NCI-H524 (cell line): ENCODE measurements at places on chromosomes 5 and 9.

- no peak for DNase-seq
Observed at GRCh38 chr5:43833961-43834360, 231.0 kb downstream of the NNT start.

GRCh38 chr5:42887097-42887496 lies 75.4 kb upstream of the SELENOP start:
- no peak for DNase-seq

- peak; percentile 49 for DNase-seq
Observed at GRCh38 chr5:172875505-172876279, 41.6 kb downstream of the ERGIC1 start.

- no peak for DNase-seq
Observed at GRCh38 chr5:140267559-140268018, 35.3 kb downstream of the PFDN1 start.

DNA sequence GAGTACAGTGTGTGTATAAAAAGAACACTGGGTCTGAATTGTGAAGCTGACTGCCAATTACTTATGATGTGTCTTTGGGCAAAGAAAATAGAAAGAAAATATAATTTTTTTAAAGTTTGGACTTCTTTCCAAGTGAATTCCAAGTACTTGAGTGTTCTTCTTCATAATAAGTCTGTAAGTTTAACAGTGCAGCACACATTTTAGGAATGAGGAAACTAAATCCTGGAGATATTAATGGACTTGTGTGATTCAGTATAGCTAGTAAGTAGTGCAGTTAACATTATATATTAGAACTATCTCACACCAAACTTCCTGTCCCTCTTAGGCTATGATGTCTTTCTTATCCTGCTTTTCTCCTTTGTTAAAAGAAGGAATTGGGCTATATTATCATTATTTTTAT lies 1953.8 kb downstream of the MAT2B start:
- no peak for DNase-seq

DNA sequence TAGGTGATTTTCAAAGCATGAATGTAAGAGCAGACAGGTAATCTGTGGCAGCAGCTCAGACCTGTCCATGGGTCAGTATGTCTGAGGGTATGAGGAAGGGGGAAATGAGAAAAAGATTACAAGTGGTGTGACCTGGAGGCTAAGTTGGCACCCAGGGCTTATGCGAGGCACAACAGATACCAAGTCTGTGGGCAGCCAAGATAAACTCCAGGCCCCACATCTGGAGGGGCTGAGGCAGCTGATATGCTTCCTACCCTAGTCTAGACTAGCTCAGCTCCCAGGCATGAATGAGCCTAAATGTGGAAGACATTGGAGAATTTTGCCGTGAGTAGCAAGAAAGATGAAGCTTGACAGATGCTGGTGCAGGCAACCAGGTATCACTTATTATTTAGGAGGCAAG lies 151.7 kb downstream of the PIK3R1 start:
- no peak for DNase-seq

DNA sequence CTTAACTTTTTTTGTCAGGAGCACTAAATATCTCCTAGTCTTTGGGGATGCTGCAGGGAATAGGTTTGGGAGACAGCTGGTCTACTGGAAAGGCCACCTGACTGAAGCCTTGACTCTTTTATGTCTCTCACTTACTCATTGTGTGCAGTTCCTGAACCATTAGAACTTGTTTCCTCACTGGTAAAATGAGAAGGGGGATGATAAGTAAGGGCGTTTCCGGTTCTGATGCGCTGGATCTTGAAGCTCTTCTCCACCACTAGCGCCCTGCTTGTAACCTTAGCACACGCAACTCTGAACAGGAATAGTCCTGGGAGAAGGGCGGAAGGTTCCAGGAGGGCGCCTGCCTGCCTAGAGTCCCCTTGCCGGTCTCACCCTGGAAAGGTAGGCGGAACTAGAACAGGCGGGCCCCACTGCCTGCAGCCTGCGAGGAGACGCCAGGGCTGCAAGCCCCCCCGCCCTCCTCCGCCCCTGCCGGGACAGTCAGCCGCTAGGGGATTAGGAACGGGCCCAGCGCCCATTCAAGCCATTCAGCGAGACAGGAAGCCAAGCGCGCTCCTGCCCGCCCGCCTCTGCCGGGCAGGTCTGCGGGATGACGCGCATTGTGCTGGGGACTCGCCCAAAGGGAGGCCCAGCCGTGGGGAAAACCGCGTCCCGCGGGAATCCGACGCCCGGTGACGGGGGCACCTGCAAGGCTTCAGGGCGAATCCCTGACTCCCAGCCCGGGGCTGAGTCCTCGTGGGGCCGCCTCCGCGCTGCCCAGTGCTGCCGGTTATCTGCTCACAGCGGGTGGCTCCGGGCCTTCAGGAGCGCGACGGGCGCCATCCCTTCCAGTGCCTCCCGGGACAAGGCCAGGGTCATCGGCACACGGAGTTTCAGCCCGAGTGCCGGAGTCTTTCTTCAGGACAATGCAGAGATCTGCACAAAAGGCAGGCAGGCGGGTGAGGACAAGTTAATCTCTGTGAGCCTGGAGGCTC lies 44.0 kb upstream of the XPA start:
- DNase-seq: peak; percentile 82

- peak; percentile 26 for DNase-seq
Observed at GRCh38 chr5:56601641-56602071, 213.7 kb upstream of the MAP3K1 start.

DNA sequence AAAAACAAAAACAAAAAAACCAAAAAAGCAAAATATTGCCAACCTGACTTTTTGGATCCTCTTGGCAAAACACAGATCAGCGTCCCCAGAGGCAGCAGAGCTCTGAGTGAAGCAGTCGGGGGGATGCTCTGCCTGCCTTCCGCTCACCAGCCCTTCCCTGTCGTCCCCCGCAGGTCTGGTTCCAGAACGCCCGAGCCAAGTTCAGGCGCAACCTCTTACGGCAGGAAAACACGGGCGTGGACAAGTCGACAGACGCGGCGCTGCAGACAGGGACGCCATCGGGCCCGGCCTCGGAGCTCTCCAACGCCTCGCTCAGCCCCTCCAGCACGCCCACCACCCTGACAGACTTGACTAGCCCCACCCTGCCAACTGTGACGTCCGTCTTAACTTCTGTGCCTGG lies 20.7 kb downstream of the LHX2 start:
- DNase-seq: no peak

DNA sequence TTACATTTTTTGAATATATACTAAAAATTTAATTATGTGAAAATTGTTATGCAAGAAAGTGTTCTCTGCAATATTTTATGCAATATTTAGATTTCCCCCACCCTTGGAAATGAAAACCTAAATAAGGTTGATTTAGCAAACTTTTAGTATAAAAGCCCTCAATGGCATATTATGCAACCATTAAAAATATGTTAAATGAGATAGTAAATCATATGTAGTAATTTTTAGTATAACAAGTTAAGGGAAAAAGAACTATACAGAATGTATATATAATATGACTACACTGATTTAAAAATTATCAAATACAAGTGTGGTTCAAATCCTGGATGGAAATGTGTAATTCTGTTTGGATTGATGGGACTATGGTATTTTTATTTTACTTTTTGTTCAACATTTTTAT lies 116.9 kb upstream of the MEF2C start:
- no peak for DNase-seq

- DNase-seq: no peak
Observed at GRCh38 chr9:3989915-3990314, 310.0 kb downstream of the GLIS3 start.

DNA sequence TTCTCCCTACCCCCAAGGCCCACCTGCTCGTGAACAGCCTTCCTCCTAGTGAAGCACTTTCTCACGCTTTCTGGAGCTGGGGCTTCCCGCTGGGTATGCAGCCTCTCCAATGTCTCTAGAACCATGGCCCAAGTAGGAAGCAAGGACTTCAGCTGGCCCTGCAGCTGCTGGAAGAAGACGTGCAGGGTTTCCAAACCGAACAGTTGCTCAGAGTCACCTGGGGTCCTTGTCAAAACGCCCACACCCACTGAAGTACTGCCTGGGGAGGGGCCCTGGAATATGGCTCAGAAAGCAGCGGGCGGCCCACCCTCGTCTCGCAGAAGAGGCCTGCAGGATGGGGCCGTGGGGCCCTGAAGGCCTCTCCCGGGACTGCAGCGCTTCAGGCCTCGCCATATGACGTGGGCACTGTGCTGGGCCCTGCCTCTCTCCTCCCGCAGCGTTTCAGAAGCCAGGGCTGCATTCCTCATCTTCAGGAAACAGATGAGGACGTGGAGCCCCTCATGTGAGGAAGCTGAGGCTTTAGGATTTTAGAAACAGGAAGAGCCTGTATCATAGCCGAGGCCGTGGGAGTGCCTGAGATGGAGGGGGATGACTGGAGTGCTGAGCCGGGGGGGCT lies 116.0 kb upstream of the LMX1B start:
- DNase-seq: no peak

GRCh38 chr5:38445374-38446028 lies 110.9 kb downstream of the LIFR start:
- peak; percentile 50 for DNase-seq

DNA sequence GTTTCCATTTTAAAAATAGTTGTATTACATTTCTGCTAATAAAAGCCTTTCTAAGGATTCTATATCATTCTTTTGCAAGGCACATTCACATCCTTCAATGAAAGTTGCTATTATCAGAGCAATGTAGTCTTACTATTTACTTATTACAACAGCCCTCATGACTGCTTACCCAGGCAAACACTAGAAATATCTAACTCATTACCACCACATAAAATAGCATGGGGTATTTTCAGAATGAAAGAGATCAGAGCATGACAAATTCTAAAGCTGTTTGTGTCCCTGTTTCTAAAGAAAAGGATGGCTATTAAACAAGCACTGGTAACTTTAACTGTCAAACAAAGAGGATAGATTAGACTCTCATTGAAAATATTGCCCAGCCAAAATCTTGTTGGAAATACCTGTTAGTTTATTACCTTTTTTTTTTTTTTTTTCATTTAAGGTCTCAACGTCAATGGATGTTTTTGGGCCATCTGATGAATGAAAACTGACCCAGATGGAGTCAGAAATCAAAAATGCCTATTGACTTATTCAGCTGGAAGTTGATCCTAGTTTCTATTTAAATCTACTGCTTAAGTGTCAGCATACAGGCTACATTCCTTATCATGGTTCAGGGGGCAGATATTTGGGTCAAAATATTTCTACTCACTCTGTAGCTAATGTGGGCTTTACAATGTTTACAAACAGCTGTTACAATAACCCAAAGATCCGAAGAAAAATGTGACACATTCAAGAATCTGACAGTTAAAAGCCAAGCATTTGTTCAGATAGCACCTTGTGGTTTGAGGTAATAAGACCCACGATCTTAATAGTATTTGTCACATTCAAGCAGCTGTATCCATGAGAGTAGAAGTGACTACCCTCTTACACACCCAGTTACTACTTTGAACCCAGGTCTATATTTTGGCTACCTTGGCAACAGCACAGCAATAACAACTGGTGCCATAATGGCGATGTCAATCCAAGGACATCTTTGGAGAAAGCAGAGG lies 554.8 kb upstream of the MEF2C start:
- no peak for DNase-seq

GRCh38 chr5:177484902-177485549 lies 11.6 kb upstream of the DBN1 start:
- DNase-seq: no peak
